MCF 10A (cell line): ENCODE measurements at places on chromosomes 2 and 18.

- peak; percentile 15 for DNase-seq
Measured at GRCh38 chr2:225354281-225354774, 45.2 kb upstream of the NYAP2 start.

GRCh38 chr2:99841749-99842148, 300.6 kb downstream of the AFF3 start:
- DNase-seq, result no peak

DNA sequence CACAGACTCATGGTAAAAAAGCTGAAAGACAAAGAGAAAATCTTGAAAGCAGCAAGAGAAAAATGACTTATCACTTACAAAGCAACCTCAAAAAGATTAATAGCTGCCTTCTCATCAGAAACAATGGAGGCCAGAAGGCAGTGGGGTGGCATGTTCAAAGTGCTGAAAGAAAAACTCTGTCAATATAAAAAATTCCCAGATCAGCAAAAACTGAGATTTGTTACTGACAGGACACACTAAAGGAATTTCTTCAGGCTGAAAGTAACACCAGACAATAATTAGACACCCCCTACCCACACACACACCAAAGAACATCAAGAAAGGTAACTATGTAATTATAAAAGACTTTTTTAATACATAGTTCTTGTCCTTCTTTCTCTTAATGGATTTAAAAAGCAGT, 311.1 kb downstream of the CLIP4 start:
- no peak for DNase-seq

GRCh38 chr2:4528773-4529172, 825.4 kb downstream of the DCDC2C start:
- DNase-seq, result no peak

GRCh38 chr18:11176481-11176881, 27.1 kb upstream of the PIEZO2 start:
- peak; percentile 39 for DNase-seq

DNA sequence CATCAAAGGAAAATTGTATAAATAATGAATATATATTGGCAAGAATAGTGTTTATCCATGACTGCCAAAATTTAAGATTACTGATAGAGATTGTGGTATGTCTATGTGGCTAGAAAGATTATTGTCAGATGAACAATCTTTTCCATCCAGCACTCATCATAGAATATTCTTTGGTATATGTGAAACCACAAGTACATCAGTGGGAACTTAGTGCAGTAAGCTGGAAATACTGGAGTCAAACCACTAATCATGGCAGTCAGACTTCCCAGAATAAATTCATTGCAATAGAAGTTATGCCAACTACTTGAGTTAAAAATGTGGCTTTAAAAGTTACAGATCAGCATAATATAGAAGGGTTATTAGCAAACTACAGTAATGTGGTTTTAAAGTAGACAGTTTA, 310.3 kb downstream of the GULP1 start:
- DNase-seq, result no peak

DNA sequence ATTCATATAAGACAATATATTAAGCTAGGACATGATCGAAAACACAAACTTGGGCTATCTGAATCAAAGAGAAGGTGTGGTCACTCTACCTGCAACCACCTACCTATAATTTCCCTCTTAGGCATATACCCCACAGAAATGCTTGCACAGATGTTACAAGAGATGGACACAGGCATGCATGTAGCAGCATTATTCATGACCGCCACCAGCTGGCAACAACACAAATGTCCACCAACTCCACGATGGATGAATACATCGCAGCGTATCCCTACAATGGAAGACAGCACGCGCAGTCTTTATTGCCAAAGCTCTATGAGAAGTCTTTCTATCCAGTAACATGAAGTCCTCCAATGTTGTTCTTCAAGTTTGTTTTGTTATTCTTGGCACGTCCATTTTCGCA, 90.8 kb downstream of the ARL4C start:
- DNase-seq, result no peak

DNA sequence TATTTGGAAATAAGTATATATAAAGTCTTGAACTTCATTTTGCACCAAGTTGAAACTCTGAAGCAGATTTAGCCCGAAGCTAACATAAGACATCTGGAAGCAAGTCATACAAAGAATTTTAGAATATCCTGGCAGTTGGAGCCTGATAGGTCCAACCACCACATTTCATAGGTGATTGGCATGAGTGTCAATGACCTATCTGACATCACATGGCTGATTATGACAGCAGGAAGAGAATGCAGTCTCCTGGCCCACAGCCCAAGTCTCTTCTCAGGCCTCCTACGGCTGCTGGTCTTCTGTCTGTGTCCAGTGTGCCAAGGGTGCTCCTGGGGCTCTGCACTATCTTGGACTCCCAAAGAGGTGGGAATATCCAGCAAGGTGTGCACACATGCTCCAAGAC, 325.7 kb upstream of the ACVR2A start:
- DNase-seq, result no peak
